ENCODE measurements at places on chromosomes 2 and 18.

GRCh38 chr2:14520385-14520945 is 112.1 kb upstream of the LRATD1 start:
- no peak for DNase-seq

GRCh38 chr2:23118313-23118712 is 266.7 kb upstream of the KLHL29 start:
- DNase-seq = no peak

DNA sequence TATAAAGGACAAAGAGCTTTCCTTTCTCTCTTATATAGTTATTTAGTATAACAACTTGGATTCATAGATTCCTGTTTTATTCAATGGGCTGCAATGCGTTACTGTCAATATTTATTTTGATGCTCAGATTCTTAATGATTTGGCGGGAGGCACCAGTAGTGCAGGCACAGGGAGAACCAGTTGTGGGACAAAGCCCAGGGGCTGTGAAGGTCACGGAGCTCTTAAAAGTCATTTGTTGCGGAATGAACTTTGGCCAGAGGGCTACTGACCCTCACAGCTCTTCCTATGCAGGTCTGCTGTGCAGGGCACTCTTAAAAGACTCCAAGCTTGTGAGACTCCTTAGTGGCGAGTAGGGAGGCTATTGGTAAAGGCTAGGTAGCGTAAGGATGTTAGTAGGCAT is 34.0 kb downstream of the BCL2L11 start:
- DNase-seq = no peak

- DNase-seq = peak; percentile 25
These were observed 56.7 kb upstream of the FHL2 start for GRCh38 chr2:105455488-105456003.

GRCh38 chr2:218981881-218982585 is 3.0 kb downstream of the FEV start:
- peak; percentile 53 for DNase-seq

GRCh38 chr2:31390324-31390723 is 24.2 kb downstream of the XDH start:
- DNase-seq = no peak

DNA sequence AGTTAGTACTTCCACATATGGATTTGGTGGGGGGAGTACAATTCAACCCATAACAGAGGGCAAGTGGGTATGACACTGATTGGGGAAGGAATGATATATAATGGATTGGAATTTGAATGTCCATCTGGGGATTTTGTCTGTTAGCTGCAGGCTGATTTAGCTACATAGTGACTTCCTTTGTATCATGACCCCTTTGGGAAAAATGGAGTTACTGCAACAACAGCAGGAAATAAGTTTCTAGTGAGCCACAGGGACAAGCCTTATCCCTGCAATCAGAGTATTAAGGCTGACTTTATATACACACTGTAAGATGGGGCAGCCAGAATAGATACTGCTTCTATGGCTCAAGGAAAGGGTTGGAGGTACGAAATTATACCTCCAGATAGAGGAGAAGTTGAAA is 404.4 kb upstream of the MEIS1 start:
- no peak for DNase-seq

- no peak for DNase-seq
These were observed 180.8 kb downstream of the WDR7 start for GRCh38 chr18:56831988-56832387.

DNA sequence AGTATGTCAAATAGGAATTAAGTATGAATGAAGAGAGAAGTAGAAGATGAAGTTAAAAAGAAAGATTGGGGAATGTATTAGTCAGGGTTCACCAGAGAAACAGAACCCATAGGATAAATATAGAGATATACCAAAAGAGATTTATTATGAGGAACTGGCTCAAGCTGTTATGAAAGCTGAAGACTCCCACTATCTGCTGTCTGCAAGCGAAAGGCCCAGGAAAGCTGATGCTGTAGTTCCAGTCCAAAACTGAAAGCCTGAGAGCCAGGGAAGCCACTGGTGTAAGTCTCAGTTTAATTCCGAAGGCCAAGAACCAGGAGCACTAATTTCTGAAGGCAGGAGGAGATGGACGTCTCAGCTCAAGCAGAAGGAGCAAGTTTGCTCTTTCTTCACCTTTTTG is 200.9 kb upstream of the FN1 start:
- DNase-seq = no peak

GRCh38 chr2:241666627-241667400 is 19.8 kb downstream of the DTYMK start:
- DNase-seq = no peak

GRCh38 chr2:148305476-148305875 is 284.6 kb downstream of the MBD5 start:
- DNase-seq = no peak

DNA sequence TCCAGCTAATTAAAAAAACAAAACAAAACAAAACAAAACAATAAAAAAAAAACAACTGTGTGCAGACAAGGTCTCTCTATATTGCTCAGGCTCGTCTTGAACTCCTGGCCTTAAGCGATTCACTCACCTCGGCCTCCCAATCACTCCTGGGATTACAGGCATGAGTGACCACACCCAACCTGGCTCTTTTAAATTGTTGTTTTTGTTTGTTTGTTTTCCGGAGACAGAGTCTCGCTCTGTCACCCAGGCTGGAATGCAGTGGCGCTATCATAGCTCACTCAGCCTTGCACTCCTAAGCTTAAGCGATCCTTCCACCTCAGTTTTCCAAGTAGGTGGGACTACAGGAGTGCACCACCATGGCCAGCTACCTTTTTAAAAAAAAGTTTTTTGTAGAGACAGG is 201.6 kb downstream of the EN1 start:
- DNase-seq = no peak

DNA sequence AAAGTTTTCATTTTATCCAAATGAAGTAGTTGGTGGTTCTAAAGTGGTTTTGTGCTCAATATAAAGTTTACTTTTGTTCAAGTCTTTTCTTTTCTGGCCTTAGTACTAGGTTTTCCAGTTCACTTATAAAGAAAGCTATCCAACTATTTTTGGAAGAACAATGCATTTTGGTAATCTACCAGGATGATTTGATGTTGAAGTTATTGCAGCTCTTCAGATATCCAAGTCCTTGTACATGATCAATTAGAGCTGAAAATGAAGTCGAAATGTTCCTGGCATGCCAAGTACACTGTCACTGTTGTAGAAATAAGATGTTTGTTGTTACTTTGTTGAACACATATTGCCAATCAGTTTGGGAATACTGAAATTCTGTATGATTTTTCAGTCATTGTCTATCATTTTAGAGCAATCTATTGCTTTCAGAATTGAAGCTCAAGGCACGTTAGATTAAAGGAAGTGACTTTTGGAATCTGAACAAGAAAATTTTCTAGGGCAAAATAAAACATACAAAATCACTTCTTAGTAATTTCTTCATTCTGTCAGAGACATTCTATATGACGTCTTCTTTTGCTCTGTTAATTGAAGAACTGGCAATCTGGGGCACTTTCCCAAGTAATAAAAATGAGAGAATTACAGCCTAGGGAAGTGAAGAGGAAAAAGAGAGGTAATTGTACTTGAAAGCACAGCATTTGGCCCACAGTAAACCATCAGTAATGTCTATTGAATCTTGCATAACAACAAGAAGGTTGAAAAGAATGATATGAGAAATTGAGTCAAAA is 232.3 kb downstream of the MREG start:
- no peak for DNase-seq

- no peak for DNase-seq
These were observed 25.5 kb downstream of the FHL2 start for GRCh38 chr2:105373344-105373781.

- no peak for DNase-seq
These were observed 305.1 kb downstream of the CELF4 start for GRCh38 chr18:37260367-37261093.

- no peak for DNase-seq
These were observed 40.6 kb downstream of the TAF1B start for GRCh38 chr2:9883897-9884296.

GRCh38 chr2:162148956-162149355 is 3.1 kb downstream of the GCG start:
- DNase-seq = no peak

GRCh38 chr18:21489919-21490495 is 110.5 kb downstream of the ESCO1 start:
- DNase-seq = peak; percentile 23

- peak; percentile 40 for DNase-seq
These were observed 66.3 kb upstream of the GATA6 start for GRCh38 chr18:22102953-22103646.

DNA sequence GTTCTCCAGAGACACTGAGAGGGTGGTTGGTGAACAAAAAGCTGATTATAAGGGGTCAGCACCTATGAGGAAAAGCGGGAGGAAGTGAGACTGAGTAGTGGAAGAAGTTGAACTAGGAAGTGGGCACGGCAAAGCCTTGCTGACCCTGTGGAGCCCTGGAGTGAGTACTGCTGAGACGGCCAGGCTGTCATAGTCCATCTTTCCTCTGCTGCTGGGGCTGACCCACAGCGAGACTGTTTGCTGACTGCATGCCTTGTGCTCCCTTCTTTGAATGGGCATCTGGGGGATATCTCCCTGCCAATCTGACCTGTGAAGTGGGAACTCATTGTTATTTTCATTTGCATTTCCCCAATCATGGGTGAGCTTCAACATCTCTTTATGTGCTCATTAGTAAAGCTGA is 92.4 kb upstream of the LDAH start:
- DNase-seq = no peak

GRCh38 chr2:61535449-61535848 is 2.7 kb downstream of the XPO1 start:
- DNase-seq = no peak

DNA sequence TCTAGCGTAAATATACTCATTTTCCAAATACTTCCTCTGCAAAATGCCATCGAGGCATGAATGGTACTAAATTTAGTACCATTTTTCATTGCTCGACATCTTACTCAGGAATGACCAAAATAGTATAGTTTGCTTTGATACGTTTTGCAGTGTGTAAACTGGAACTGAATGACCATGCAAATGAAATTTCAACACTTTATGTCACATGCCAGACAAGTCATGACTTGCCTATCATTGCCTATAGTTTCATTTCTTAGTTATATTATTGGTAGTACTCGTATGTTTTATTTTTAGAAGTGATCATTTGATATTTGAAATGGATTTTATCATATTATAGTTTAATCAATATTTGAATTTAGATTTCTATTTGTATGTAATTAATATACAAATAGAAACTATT is 9.1 kb downstream of the MSTN start:
- no peak for DNase-seq

DNA sequence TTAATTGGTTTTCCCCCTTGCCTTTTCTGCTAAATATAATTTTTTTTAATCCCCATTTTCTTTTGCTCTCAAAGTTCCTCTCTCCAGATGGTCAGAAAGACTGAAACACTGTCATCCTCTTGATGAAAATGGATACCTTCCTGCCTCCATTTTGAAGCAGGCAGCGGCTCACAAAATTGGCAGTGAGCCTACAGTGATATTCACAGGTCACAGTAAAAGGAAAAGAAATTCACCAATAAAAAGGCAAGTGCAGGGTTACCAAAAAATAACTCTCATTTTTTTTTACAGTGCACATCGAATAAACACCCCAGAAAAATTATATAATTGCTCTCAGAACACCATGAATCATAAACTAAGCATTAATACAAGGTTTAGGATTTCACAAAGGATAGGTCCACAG is 307.5 kb downstream of the TCF4 start:
- DNase-seq = no peak

DNA sequence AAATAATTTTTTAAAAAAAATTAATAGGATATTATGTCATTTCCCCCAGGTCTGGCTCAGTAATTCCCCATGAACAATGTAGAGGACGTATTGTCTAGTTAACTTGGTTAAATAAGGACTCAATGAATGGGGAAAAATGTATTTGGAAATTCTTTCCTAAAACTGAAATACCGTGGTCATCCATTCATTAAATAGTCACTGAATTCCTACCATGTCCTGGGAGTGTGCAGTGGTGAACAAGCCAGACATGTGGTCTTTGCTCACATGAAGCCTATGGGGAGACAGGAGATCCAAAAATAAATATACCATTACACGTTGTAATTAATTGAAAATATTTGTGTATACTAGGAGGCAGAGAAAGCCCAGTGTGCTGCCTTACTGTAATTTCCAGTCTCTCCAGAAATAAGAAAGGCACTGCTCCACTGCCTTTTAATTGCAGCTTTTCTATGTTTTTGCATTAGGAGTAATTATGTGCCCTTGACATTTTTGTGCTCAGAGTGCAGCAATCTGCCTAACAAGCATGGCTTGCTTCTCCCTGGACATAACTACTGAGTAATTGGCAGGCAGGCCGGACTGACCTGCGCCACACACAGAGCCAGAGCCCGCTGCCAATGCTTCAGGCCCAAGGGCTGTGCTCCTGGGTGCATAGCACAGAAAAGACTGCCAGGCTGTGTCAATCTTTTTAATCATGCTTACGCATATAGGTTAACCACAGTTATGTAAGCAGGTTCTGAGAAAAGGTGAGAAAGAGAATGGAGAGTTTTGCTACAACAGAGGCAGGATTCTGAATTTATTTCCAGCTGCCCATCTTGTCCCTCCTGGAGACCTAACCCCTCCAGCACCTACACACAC is 22.2 kb upstream of the TTC39C start:
- DNase-seq = no peak

DNA sequence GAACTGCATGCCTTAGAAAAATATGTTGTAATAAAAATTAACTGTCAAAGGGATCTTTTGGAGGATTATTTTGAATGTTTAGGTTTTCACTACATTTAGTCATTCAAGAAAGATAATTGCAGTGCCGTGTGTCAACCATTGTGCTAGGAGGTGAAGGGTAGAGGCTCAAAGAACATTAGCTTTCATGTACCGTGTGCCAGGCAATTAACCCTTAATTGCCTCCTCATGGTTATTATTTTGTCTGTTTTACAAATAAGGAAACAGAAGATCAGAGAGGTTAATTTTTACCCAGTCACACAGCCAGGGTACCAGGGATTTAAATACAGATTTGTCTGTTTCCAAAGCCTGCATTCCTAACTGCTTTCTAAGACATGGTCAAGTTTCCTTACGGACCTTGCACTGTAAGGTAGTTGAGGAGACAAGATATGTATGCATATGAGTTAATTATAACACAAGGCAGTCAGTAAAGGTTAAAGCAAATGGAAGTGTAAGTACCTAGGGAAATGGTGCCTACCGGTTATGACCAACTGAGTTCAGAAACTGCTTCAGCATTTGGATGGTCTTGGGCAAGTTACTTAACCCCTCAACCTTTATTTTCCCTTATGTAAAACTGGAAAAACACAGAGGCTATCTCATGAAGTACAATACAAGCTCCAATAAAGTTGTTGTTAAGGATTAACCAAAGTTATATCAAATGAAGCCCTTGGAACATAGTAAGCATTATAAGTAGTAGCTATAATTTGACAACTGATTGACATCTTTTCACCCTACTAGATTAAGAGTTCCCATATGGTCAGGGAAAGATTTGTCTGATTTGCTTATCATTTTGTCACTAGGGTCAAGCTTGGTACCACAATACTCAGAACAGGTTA is 434.9 kb downstream of the MBD2 start:
- DNase-seq = no peak

- no peak for DNase-seq
These were observed 30.1 kb downstream of the IMPA2 start for GRCh38 chr18:12011199-12011956.

DNA sequence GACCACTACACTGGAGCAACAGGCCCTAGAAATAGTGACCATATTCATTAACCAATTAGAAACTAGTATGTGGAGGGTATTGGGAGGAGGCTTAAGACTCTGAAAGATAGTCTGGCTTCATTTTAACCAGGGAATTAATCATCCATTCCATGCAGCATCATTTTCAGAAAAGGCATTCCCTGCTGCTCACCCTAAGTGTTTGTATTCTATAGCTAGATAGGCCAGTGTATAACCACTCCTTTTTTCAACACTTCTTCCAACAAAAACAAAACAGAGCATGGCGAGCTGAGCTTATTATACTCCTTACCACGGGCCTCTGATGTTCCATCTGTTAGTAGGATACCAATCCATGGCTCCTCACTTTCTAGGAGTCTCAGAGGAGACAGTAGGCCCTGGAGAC is 112.0 kb upstream of the PKDCC start:
- DNase-seq = no peak

All from NB4 (cell line).